Cardiac muscle cell (in vitro differentiated cells and primary cell): ENCODE measurements at places on chromosomes 12 and 14. TPM values are rescaled to one million over a fixed set of nuclear protein-coding genes. Genes with fewer than 3 reads are reported as not detected.
A peak's percentile ranks its signal among the peaks of the same experiment; 100 is the strongest.

DNA sequence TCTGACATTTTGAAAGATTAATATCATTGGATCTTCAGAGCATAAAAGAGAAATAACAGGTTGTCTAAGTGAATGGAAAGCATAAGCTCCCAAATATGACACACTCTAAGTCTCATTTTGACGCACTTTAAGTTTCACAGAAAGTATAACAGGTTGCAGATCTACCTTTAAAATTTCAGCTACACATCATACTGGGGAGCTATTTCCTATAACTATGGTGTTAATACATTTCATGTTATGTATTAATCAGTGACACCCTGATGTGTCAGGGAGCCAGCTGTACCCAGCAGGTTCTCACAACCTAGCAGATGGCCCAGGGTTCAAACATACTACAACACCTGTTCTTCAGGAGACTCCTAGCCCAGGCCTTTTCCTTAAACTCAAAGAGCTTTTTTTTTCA lies 31.1 kb upstream of the TMX1 start:
- no peaks in the 10 kb centered on the region for H3K27me3 ChIP-seq
- H3K4me1 ChIP-seq = no peaks in the 10 kb centered on the region
- no peaks in the 10 kb centered on the region for H3K36me3 ChIP-seq
- no peak overlapping the region for H3K4me3 ChIP-seq

DNA sequence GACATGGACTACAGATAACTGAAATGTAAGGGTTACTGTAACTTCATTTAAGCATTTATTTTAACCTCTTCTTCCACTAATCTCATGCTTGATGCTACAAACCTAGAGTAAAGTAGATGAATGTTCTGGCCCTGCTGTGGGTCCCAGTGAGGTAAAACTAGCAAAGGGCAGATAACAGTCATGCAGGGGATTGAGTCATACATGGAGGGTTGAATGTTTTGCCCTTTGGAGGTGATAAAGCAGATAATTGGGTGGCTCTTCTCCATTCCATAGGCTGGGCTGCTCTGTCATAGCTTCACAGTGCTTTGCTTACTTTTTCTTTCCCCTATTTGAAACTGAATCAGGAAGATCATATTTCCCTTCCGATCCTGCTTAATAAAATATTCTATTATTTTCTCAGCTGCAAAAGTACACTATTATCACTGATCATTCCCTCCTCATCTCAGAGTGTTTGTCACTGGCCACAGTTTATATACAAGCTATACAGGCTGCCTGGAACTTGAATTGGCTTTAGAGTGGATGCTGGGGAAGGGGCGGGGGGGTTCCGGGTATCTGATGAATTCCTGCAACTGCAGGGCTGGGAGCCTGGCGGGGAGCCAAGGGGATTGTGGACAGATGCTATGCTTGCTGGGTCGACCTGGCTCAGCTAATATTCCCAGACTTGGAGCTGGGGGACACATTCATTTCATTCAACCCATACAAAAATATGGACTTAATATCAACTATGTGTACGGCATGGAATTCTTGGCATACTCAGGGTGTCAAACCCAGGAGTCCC lies 235.1 kb downstream of the NRXN3 start:
- DNase-seq = no peak
- H3K27ac ChIP-seq = no peak overlapping the region
- no peaks in the 10 kb centered on the region for H3K27me3 ChIP-seq
- no peaks in the 10 kb centered on the region for H3K4me1 ChIP-seq
- H3K36me3 ChIP-seq = no peaks in the 10 kb centered on the region

DNA sequence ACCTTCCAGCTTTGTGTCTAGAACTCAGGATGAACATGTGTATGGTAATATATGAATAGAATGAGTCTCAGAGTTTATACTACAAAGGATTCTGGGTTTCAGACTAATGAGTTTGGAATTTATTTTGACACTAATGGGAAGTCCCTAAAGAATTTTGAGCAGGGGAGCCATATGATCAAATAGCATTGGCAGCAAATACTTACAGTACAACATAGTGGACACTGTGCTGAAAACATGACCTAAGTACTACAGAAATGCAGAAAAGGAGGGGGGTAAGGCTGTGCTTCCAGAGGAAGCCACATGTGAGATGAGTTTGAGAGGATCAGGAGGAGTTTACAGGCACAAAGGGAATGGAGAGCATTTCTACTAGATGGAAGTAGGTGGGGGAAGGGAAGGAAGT lies 225.8 kb downstream of the C12orf42 start:
- H3K36me3 ChIP-seq = no peaks in the 10 kb centered on the region
- no peaks in the 10 kb centered on the region for H3K27me3 ChIP-seq
- no peak overlapping the region for H3K27ac ChIP-seq
- no peak overlapping the region for H3K4me3 ChIP-seq
- H3K4me1 ChIP-seq = no peaks in the 10 kb centered on the region

- DNase-seq = no peak
- H3K27me3 ChIP-seq = no peaks in the 10 kb centered on the region
- peak overlapping the region; percentile 87 for H3K27ac ChIP-seq
- peaks cover 34% of the 10 kb centered on the region for H3K4me1 ChIP-seq
These were observed 27.8 kb upstream of the BCDIN3D start for GRCh38 chr12:49870501-49871262.

DNA sequence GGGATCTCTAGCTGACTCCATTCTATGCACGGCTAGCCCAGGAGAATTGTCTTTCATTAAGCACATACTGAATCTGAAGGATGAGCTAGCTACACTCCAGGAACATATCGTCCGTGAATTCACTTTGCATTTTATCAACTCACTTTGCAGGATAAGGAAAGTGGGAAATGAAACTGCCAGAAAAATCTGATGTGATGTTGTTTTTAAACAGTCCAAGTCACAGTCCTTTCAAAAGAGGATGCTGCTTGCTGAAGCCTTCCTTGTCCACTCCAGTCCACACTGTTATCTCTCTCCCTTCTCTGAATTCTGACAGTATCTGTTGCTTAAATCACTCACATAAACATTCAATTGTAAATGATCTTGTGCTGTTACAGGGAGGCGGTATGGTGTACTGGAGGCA lies 12.7 kb upstream of the TMCC3 start:
- H3K4me1 ChIP-seq = no peaks in the 10 kb centered on the region
- no peaks in the 10 kb centered on the region for H3K27me3 ChIP-seq
- H3K36me3 ChIP-seq = no peaks in the 10 kb centered on the region

DNA sequence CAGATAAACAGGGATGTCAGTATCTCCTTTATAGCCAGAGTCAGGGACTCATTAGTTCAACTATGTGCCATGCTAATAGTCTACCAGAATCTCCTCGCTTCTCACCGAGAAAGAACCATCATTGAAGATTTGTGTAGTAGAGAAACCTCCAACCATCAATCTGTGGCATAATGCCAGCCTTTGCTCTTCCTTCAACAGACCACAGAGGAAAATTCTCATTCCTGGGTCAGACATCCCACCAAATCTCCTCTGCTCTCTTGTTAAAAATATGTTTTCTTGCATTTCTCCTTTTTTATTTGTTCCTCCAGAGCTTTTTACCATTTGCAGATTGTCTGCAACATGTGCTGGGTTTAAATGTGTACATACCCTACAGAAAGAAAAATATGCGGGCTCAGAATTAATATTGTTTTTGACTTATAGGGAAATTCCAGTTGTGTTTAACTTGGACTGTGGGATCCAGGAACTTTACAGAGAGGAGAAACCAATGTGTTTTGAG lies 64.9 kb downstream of the LLPH start:
- H3K36me3 ChIP-seq = no peaks in the 10 kb centered on the region
- H3K27ac ChIP-seq = no peak overlapping the region
- H3K27me3 ChIP-seq = no peaks in the 10 kb centered on the region
- no peak overlapping the region for H3K4me3 ChIP-seq

GRCh38 chr12:76634133-76634532 lies 74.6 kb upstream of the OSBPL8 start:
- no peak overlapping the region for H3K27ac ChIP-seq
- no peaks in the 10 kb centered on the region for H3K27me3 ChIP-seq
- H3K4me1 ChIP-seq = peaks cover 6% of the 10 kb centered on the region
- no peaks in the 10 kb centered on the region for H3K36me3 ChIP-seq
- no peak for DNase-seq

DNA sequence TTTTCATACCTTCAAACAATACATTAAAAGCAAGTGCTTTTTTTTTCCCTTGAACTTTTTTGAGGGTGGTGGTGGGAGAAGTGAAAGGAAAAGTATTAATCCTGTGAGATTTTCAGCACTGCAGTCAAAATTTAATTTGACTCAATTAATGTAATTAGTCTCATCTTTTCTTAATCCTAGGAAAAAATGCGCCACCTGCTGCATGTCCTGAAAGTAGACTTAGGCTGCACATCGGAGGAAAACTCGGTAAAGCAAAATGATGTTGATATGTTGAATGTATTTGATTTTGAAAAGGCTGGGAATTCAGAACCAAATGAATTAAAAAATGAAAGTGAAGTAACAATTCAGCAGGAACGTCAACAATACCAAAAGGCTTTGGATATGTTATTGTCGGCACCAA lies 52.2 kb downstream of the SPATA7 start:
- H3K36me3 ChIP-seq = peaks cover 9% of the 10 kb centered on the region
- no peak overlapping the region for H3K4me3 ChIP-seq
- H3K4me1 ChIP-seq = no peaks in the 10 kb centered on the region
- DNase-seq = no peak
- H3K27me3 ChIP-seq = no peaks in the 10 kb centered on the region

GRCh38 chr12:91685917-91686316 lies 459.7 kb downstream of the BTG1 start:
- no peaks in the 10 kb centered on the region for H3K4me1 ChIP-seq
- H3K36me3 ChIP-seq = no peaks in the 10 kb centered on the region
- no peak for DNase-seq
- no peaks in the 10 kb centered on the region for H3K27me3 ChIP-seq
- H3K4me3 ChIP-seq = no peak overlapping the region
- no peak overlapping the region for H3K27ac ChIP-seq

DNA sequence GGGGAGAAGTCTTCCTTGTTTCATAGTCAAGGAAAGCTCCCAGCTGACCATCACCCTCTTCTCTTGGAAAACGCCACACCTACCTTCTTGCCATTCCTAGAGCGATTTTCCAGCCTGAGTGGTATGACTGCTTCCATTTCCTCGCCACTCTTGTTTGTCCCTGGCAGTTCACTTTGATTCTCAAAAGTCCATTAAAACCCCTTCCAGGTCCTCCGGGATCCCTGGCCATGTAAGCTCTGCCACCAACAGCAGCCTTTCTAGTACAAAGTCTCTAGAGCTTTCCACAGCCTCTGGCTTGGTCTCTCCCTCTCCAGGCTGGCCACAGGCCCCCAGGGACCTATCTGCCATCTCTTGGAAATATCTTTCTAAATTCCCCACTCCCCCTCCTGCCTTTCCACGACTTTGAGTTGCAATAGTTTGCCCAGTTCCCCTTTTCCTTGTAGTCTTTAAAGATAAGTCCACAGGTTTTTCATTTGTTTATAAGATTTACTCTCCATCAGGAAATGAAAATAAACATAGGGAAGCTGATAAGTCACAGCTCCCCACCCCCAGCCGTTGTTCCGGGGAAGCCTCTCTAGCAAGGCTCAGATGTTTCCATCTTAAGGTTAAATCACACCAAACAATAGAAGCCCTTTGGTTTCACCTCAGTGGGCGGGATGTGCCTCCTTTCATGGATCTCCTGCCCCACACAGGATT lies 42.9 kb upstream of the SINHCAF start:
- no peak overlapping the region for H3K4me3 ChIP-seq
- H3K4me1 ChIP-seq = peaks cover 29% of the 10 kb centered on the region
- DNase-seq = peak; percentile 19

- DNase-seq = no peak
- H3K36me3 ChIP-seq = no peaks in the 10 kb centered on the region
- H3K27me3 ChIP-seq = no peaks in the 10 kb centered on the region
These were observed 57.2 kb upstream of the MAX start for GRCh38 chr14:65159281-65160062.

- peak; percentile 9 for DNase-seq
- no peaks in the 10 kb centered on the region for H3K36me3 ChIP-seq
- no peaks in the 10 kb centered on the region for H3K27me3 ChIP-seq
- H3K4me3 ChIP-seq = no peak overlapping the region
These were observed 115.4 kb upstream of the PPFIA2 start for GRCh38 chr12:81874586-81874985.

DNA sequence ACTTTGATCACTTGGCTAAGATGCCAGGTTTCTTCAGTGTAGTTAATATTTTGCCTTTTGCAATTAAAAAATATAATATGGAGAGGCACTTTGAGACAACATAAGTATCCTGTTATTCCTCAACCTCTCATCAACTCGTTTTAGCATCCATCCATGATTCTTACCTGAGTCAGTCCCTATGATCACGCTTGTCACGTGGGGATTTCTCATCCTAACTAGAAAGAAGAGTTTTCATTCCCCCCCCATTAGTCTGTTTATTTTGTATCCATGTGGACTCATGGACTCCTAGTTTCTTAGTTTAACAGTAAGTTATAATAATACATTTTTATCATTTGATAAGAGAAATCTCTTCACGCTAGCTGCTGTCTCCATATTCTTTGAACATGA lies 110.3 kb downstream of the SLC25A47 start:
- H3K27me3 ChIP-seq = no peaks in the 10 kb centered on the region
- no peaks in the 10 kb centered on the region for H3K36me3 ChIP-seq
- H3K27ac ChIP-seq = no peak overlapping the region
- DNase-seq = no peak
- no peak overlapping the region for H3K4me3 ChIP-seq
- no peaks in the 10 kb centered on the region for H3K4me1 ChIP-seq

GRCh38 chr12:77751939-77752338 lies 78.8 kb upstream of the NAV3 start:
- no peaks in the 10 kb centered on the region for H3K27me3 ChIP-seq
- no peak overlapping the region for H3K27ac ChIP-seq
- no peaks in the 10 kb centered on the region for H3K4me1 ChIP-seq

DNA sequence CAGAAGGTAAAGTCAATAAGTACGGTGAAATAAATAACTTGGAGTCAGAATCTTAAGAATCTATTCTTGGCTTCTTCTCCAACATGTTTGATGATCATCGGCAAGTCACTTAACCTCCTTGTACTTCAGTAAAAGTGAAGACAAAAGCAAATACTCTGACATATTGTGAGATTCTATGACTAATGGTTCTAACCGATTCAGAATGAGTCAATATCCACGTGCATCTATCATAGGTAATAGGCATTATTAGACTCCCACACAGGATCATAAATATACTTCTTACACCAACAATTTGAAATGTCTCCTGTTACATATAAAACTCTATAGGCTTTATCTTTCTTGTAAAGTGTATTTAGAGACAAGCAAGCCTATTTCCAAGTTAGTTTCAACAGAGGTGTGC lies 144.4 kb upstream of the ATXN7L3B start:
- DNase-seq = no peak
- no peaks in the 10 kb centered on the region for H3K27me3 ChIP-seq

- no peaks in the 10 kb centered on the region for H3K27me3 ChIP-seq
- H3K36me3 ChIP-seq = no peaks in the 10 kb centered on the region
- no peaks in the 10 kb centered on the region for H3K4me1 ChIP-seq
These were observed 8.7 kb downstream of the AKAP5 start for GRCh38 chr14:64474041-64474440.

Gene WSCD2
- total RNA-seq = 4.1 and 7.0 TPM in 2 replicates

Gene PPP1R1A
- total RNA-seq = 138 and 154 TPM in 2 replicates

Gene RTN1
- 1.5 and 2.5 TPM in 2 replicates for total RNA-seq

Gene KRT72
- not detected in 2 replicates for total RNA-seq

Gene JAG2
- 23.1 and 30.7 TPM in 2 replicates for total RNA-seq

Gene PTGER2
- not detected in 2 replicates for total RNA-seq
